ENCODE measurements at places on chromosomes 3 and 15.

- DNase-seq = no peak
These were observed 28.6 kb downstream of the LRTM1 start for GRCh38 chr3:54899273-54899672.

- no peak for DNase-seq
These were observed 677 bp downstream of the POLQ start for GRCh38 chr3:121545049-121545573.

- no peak for DNase-seq
These were observed 134.7 kb downstream of the PEX5L start for GRCh38 chr3:179902061-179902460.

DNA sequence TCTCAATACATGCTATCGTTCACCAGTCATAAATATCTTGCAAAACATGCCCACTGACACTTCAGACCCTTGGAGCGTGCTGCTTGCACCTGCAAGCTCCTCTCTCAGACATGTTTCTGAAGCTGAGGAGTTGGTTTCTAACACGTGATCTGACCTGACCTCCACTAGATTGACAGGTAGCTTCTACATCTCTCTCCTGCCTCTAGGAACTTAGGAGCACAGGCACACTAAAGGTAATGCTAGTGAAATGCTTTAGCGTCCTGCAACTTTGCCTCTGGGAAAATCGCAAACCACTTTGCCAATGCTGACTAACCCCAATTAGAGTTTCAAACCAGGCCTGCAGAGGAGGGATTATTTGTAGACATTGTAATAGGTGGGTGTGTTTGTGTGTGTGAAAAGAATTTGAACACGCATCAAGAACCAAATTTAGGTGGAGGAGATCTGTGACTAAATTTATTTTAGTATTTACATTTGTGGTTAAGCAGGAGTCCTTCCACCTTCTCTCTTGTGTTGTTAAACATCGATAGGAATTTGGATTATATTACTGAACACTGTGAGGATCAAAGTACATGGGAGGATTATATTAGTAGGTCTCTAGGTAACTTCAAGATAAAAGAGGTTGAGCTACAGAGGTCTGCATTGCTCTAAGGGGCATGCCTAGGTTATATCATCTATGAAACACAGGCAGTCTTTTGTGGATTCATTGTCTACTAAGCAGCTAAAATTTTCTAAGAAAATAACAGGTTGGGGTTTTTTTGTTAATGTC lies 86.7 kb upstream of the ZBED2 start:
- DNase-seq = no peak

- DNase-seq = no peak
These were observed 62.0 kb downstream of the DAPK2 start for GRCh38 chr15:63984331-63984730.

- DNase-seq = no peak
These were observed 320.6 kb downstream of the MECOM start for GRCh38 chr3:169342652-169343505.

DNA sequence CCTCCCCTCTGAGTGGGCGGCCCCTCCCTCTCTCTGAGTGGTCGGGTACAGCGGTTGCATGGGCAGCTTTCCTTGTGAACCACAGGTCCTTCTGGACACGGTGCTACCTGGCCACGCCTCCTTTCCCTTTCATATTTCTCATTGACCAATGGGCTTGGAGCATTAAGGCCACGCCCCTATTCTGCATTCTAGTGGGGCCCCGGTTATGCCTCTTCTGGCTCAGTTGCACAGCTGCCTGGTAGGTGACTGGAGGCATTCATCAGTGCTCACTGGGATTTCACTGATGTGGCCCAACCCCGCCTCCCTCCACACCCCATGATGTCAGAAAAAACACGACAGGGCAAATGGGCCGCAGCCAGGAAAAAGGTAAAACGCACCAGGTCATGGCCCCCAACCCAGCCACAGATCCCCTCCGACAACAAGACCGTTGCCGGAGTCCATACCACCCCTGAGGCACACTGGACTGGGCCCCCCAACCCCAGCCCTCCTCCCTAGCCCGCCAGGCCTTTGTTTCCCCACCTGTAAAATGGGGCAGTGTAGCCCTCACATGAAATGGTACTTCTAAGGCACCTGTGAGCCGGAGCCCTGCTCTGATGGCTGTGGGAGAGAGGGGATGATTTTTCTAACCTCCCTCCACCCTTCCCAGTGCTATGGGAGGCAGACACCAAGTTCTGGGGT lies 26.3 kb downstream of the NGRN start:
- DNase-seq = no peak

DNA sequence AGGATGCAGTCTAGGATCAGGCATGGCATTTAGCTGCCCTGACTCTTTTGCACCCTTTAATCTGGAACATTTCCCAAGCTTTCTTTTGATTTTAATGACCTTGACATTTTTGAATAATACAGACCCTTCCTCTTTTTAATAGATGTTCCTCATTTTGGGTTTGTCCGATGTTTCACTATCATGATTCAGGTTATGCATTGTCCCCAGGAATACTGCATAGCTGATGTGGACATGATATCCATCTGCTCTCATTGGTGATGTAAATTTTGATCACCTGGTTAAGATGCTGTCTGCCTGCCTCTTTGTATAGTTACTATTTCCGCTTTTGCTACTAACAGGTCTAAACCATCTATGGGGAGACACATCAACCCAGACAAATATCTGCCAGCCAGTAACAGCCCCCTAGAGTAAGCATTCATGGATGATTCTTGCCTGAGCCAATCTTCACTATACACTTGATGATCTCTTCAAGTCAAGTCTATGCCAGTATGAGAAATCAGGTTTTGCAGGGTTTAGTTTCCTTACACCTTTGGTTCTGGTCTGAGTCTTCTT lies 50.6 kb upstream of the ULK4 start:
- DNase-seq = no peak

GRCh38 chr3:161560008-161560637 lies 63.5 kb downstream of the OTOL1 start:
- DNase-seq = no peak

DNA sequence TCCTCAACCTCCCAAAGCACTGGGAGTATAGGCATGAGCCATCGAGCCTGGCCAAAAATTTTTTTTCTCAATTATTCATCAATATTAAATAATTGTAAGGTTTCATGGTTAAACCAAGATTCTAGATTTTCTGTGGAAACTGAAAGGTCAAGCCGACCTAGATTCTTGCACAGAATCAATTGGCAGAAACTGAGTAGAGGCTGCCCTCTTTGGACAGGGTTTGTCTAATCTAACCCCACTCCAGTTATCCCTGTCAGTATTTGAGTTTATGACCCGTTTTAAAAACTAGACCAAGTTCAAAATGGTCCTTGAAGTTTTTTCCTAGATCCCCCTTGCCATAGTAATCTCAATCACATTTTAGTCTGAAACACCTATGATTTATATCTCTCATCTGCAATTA lies 8.6 kb upstream of the ADAM10 start:
- no peak for DNase-seq

DNA sequence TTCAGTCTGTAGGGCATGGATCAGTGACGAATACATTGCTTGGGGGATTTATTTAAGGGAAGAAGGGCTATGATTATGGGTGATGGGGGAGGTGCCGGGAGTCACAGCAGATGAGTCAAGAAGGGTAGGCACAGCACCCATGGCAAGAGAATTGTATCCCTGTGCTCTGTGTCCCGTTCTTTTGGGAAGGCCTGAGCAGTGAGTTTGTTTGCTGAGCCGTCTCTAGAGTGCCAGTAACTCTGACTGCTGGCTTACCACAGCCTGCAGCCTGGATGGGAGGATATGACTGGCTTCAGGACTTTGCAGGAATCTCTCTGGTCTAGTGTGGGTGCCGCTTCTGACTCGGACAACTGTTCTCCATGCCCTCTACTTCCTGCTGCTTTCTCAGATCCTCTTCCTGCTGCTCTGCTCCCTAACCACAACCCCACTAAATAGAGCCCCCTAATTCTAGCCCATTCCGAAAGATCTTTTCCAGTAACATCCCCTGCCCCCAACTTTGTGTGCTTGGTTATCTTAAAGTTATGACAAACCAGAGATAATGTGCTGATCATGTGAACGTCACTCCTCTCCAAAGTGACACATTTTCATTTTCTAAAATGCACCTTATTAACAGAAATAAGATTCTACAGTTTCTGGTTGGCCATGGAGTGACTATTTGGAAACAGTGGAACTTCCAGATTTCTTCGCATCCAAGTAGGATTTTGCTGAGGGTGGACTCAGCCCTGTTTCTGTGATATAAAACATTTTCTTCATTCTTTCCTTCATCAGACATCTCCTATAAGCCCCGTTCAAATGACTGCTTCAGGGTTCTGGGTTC lies 239.0 kb downstream of the SLCO3A1 start:
- DNase-seq = no peak

DNA sequence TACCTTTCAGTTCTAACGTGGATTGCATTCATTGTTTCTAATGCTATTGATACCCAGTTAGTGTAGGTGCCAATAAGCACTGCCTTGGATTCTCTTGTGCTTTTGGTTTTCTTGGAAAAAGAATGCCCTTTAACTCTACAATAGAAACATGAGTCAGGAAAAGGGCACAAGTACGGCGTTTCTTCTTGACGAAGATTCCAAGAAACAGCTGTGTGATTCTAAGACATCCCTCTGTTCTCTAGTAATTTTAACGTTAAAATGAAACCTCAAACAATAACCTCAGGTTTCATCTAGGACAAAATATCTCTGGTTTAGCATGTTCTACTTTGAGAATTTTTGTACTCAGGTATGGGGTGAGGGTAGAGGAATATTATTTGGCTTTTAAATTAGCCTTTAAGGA lies 540.5 kb upstream of the ATP11B start:
- no peak for DNase-seq

DNA sequence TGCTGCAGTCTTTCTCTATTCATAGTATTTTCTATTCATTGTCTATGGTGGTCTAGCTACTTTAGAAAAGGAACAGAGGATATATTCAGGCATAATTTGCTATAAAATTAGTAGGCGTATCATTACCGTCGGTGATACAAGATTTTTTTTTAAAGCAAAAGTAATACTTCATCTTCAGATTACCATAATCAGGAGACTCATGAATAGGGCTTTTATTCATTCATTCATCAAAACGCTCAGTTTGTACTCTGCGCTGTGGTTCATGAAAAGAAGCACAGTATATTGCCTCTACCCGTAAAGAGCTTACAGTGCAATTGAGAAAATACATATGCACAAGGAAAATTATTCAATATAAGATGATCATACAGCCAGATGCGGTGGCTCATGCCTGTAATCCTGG lies 136.7 kb upstream of the CHRM5 start:
- DNase-seq = no peak

DNA sequence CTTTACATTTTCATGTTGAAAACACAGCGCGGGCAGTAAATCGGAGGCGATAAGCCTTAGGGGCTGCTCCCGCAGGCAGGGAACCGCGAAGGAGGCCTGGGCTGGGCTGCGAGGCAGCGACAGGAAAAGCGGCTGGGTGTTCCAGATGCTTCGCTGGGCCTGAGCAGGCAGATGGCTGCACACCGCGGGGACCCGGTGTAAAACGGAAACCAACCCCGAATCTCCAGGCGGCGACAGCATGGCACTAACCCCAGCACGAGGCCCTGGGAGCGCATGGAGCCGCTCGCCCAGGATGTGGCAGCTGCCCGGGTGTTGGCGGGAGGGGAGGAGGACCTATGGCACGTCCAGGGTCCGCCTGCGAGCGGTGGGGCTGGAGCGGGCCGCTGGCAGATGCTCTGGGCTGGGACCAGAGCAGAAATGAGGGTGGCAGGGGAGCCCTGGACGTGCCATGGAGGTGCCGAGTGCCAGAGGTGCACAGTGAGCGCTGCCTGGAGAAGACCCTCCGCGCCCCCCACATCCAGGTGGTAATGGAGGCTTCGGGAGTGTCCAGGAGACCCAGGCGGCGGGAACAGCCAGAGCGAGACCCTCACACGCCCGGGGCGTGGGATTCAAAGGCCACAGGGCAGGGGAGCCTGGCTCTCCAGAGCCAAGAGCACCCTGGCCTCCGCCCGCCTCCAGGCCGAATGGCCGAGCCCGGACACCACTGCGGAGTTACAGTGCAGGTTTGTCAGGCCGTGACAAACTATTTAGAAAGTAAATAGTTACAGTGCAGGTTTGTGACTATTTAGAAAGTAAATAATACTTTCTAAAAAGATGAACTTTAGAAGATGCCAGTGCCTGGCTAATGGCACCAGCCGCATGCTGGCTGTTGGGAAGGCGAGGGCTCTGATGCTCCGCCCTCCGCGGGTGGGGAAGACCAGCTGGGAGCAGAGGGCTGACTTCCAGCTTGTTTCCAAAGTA lies 293.6 kb downstream of the OCA2 start:
- no peak for DNase-seq

DNA sequence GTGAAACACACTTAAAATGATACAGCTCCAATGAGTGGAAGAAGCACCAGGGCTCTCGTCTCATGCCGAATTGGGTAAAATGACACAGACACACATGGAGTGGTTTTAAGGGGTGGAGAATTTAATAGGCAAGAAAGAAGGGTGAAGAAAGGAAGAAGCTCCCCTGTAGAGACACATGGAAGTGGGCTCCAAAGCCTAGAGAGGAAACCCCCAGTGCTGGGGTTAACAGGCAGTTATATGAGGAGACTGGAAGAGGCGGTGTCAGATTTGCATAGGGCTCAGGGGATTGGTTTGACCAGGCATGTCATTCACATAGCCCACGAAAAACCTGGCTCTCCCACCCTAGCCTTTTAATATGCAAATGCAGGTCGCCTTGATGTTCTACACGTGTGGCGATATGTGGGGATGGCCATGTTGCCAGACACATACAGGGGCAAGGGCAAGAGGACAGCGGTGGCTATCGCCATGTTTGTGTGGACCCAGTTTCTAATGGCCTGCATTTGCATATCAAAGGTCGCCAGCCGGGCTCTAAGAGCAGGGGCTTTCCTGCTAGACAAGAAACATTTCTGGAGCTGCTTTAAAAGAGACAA lies 1.9 kb upstream of the DPH6 start:
- DNase-seq = no peak

DNA sequence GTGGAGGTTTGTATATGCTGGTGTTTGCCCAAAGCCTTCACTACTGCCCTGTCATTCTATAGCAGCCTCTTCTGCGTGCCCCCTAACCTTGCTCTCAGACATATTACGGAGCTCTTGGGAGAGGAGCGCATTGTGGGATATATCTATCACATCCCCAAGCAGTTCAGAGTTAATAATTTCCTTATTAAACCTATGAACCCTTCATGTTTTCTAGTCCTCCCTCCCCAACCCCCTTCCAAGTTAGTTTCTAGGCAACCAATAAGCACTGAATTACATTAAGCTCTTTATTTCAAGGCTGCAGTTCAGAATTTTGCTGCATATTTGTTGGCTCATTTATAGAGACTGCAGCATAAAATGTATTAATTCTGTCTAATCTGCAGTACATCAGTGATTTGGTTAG lies 57.3 kb upstream of the GRM7 start:
- DNase-seq = no peak

GRCh38 chr15:61651267-61651666 lies 409.0 kb downstream of the VPS13C start:
- no peak for DNase-seq

- DNase-seq = no peak
These were observed 166.5 kb upstream of the THRB start for GRCh38 chr3:24661175-24661584.

DNA sequence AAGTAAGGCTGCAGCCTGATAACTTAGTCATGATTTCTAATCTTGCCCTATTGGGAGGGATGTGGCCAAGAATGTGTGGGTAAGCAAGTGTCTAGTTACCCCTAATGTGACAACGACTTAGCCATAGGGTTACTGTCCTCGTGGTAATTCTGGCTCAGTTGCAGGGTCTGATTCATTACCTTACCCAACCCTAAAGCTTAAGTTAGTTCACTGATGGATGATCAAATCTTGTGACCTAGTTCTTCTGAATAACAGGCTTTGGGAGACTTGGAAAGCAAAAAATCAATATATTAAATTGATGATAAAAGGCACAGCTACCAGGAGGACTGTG lies 1.6 kb upstream of the INTS14 start:
- no peak for DNase-seq
